COR-L47 (cell line): ENCODE measurements at places on chromosomes 7 and 10.

DNA sequence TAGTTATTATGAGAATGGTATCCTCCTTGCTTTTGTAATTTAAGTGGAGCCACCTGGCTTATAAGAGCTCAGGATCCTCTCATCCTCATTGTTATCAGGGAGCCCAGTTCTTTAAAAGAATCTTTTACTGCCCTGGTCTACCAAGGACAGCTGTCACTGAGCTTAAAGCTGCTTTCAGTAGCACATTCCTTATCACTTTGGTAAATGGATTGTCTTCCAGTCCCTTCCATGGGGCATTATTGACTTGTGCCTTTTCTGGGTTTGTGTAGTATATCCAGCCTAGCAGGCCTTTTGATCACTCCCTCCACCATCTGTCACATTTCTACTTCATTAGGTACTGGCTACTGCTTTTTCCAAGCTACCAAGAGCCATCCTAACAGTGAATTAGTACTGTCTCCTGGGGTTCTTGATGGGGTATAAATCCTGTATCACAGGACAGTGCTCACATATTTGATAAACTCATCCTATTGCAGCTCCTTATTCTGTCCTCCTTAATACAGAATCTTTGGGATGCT lies 208.9 kb downstream of the TMEM26 start:
- no peak for DNase-seq

GRCh38 chr10:128642023-128642422 lies 515.8 kb upstream of the MKI67 start:
- no peak for DNase-seq

GRCh38 chr7:135584362-135585353 lies 26.9 kb downstream of the NUP205 start:
- DNase-seq = no peak

GRCh38 chr7:38506756-38507155 lies 124.4 kb downstream of the AMPH start:
- no peak for DNase-seq

- peak; percentile 66 for DNase-seq
Measured at GRCh38 chr7:75649462-75649861, 89.3 kb downstream of the HIP1 start.

GRCh38 chr10:122499491-122499941 lies 38.2 kb downstream of the HTRA1 start:
- no peak for DNase-seq

DNA sequence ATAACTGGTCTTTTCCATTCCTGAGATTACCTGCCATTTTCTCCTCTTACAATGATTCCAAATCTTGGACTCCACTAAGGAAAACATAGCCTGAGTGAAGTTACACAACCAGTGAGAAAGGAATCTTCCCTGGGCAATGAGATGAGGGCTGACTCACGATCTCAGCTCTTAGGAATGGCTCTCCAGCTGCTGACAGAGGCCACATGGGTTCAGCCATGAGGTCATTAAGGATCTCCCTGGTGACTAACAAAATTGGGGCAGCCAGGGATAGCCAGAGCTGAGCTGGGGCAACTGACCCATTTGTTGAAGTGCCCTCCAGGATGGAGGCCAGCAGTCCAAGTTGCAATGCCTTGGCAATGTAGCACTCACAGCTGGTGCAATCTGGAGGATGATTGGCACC lies 78.7 kb upstream of the MKLN1 start:
- no peak for DNase-seq

GRCh38 chr7:359226-359765 lies 69.3 kb downstream of the FOXL3 start:
- no peak for DNase-seq

DNA sequence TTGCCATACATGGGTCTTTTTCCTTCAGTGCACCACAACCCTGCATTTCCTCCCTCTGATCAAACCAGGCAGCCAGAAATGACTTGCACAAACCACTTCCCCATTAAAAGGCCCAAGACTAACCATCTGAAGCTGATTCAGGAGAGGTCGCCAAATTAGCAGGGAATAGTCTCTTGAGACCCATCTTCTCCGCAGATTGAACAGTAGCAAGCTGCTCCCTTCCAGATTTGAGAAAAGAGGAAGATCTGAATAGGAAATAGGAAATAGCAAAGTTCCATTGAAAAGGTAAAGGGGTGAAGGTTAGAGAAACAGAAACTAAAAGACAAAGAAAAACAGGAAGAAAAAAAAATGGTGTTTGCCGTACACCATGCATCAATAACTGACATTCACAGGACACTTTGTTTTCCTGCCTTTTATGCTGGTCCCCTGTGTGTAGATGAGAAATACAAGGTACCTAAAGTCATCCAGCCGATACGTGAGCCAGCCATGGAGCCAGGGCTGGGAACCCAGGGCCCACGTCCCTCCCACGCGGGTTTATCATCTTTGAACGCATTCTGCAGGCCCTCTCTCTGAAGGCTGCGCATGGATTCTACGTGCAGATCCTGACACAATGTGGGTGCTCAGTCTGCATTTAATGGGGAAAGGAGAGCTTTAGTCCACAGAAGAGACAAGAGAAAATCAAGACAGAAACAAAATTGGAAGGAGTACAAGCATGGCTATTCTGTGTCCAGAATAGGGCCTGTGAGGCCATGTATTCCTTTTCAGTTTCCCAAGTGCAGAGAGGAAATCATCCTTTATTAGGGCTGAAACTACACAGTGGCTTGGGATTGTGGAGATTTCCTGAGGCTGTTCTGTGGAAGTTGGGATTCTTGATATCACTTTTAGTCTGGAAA lies 268.4 kb upstream of the NPVF start:
- DNase-seq = no peak

GRCh38 chr7:90681336-90682022 lies 85.4 kb downstream of the CDK14 start:
- DNase-seq = no peak

GRCh38 chr7:32039000-32039756 lies 31.0 kb downstream of the PDE1C start:
- DNase-seq = no peak

DNA sequence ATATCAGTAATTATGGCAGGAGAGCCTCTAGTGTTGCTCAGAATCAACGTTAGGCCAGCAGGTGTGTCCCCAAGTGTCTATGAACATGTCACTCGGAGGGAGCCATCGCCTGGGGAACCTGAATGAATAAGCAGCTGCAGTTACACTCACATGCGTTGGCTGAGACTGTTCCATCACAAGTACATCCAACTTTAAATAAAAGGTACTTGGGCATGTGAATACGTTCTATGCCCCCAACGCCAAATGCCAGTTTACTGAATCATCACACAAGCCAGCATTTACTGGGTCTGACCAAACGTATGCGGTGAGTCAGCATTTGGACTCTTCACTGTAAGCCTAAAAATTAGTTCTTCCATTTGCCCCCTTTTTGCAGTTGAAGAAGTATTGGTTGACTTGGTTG lies 207.6 kb upstream of the PLXNA4 start:
- no peak for DNase-seq

DNA sequence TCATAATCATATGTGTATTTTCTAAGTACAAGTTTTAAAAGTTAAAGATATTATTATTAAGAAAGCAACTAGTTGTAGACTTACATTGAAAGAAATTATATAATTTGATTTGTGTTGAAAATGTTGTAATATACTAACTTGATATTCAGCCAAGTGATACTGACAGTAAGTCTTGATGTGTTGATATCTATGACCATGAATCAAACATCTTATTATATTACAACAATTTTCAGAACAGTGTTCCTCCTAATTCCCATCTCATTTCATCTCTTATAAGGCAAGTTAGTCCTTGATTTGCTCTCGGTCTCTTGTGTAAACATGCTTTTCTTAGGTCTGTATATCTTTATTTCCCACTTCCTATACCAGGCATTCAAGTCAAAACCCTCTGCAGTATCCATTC lies 269.2 kb upstream of the SEMA3E start:
- DNase-seq = no peak

- no peak for DNase-seq
Measured at GRCh38 chr10:131187926-131188325, 123.6 kb downstream of the TCERG1L start.

DNA sequence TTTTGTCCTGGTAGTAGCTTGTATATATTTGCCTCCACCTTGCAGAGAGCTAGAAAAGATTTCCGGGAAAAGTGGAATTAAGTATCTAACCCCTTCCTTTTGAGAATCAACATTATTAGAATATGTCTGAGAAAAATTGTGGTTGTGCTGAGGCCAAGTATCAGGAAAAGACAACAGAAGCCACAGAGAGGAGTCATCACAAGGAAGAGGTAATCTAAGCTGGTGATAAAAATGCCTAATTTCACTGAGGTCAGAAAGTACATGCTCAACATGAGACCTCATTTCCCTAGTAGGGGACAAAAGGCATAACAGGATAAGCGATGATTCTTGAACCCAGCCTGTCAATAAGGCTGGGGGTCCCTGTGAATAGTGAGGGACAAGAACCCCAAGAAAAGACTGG lies 97.0 kb upstream of the PDE1C start:
- no peak for DNase-seq

DNA sequence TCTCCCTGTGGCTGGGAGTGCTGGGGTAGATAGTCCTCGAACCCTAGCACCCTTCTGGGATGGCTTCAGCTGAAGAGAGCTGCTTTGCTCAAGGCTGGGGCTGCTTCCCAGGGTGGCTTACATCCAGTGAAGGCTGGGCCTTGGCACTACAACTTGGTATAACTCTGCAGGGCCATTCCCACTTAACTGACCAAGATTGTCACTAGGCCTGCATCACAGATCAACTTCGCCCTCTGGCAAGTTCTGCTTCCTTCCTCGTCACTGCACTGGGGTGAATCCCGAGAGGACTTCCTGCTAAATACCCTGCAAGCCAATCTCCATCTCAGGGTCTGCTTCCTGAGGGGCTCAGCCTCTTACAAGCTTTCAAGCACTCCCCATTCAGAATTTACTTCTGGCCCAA lies 195.2 kb downstream of the DOCK4 start:
- DNase-seq = no peak
